Gastroesophageal sphincter (tissue), 4 donors: ENCODE measurements at places on chromosomes 3 and 15. TPM values are rescaled to one million over a fixed set of nuclear protein-coding genes. Genes with fewer than 3 reads are reported as not detected.

DNA sequence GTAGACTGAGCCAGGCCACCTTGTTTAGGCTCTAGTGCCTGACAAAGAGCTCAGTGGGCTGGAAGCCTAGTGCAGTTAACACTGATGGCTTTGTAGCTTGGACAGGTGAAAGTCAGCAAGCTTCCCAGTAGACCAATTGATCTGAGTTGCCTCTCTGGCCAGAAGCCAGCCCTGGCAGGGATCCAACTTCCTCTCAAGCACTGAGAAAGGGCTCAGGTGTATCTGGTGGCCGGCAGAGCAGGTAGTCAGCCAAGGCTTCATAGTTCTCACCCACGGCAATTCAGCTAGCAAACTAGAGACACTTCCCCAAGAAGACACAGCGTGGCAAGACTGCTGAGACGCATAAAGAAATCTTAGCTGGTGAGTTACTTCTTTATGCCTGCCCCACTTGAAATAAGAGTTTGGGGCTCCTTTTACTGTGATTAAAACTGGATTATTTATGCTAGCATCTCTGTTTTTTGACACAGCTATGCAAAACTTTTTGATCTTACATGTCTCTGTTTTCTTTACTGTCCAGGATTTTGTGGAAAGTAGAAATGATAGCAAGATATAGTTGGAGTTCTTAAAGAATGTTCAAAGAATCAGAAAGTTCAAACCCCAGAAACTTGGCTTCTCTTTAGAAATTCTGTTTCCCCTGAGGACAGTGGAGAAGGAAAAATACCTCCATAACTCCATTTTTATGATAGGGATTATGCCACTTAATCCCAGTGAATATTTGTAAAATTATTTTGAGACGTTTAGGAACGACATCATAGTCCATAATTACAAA lies 8.4 kb upstream of the CA12 start:
- no peak for ATAC-seq

Gene EPHA3
- 9.3 TPM for total RNA-seq

DNA sequence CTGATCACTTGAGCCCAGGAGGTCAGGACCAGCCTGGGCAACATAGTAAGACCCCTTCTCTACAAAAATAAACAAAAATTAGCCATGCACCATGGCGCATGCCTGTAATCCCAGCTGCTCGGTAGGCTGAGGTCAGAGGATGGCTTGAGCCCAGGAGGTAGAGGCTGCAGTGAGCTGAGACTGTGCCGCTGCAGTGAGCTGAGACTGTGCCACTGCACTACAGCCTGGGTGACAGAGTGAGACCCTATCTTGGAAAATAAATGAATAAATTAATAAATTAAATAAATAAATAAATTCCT lies 10.8 kb downstream of the SHISA5 start:
- no peak for ATAC-seq

GRCh38 chr3:16907243-16907642 lies 22.5 kb downstream of the PLCL2 start:
- no peak for ATAC-seq

- no peak for ATAC-seq
Measured at GRCh38 chr3:130971208-130971607, 55.4 kb downstream of the ASTE1 start.

DNA sequence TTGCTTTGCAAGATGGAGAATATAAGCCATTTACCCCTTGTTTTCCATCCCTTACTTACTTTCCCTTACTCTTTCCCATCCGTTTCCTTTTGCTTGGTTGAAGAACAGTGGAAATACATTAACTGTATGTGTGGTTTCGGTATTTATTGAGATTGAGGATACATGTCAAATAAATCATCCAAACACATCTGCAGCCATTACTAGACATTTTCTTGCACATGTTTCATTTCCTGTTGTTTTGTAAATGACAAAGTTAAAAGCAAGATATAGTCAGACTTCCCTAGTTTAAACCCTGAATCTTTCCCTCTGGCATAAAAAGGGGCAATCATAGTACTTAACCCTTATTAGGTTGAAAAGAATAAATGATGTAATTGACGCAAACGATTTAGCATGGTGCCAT lies 82.1 kb upstream of the BCHE start:
- no peak for ATAC-seq
